Cardiac septum (tissue), 1 donor: ENCODE measurements at places on chromosomes 6 and 20. TPM values are rescaled to one million over a fixed set of nuclear protein-coding genes. Genes with fewer than 3 reads are reported as not detected.

DNA sequence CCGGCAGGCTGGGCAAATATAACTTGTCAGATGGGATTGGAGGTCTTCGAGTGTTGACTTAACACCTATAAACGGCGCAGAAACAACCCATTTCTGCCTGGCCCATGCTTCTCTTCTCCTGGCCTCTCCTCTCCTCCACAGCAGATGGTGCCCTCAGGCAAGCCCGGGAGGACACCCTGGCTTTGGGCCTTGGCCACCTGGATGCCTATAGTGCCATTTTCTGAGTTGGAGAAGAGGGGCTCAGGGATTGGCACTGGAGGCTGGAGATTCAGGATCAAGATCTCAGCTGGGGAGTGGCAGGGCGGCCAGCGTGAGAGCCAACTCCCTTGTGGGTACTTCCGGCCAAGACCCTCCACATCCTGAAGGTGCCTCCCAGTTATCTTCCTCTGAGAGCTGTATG is 211.9 kb upstream of the PMEPA1 start:
- no peak for DNase-seq

DNA sequence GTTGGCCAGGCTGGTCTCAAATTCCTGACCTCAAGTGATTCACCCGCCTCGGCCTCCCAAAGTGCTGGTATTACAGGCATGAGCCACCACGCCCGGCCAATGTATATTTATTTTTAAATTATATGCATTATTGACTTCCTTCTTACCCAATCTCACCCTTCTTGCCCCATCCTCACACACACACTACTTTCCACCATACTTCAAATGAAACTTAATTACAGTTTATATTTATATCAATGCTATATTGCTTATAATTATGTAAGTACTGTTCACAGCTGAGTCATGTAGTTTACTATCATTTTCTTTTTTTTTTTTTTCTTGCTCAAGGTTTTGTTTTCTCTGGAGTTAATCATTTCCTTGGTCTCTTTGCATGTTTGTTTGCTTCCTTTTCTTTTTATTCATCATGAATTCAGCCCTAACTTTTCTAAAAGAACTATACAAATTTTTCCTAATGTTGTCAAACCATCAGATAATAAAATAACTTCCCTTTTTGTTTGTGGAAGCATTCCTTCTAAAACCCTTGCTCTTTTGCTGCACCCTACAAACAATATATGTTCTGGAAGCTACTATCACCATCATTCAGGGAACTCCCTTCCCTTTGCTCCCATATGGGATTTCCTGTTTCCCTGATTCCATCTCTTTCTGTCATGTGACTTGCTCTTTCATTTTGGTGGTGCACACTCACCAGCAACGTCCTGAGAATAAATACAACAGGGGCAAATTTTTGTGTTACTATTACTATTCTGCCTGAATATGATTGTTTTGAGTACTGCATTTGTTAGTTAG is 201.7 kb upstream of the SASH1 start:
- no peak for DNase-seq

SIRPB1 gene
- total RNA-seq = 0.92 TPM

DNA sequence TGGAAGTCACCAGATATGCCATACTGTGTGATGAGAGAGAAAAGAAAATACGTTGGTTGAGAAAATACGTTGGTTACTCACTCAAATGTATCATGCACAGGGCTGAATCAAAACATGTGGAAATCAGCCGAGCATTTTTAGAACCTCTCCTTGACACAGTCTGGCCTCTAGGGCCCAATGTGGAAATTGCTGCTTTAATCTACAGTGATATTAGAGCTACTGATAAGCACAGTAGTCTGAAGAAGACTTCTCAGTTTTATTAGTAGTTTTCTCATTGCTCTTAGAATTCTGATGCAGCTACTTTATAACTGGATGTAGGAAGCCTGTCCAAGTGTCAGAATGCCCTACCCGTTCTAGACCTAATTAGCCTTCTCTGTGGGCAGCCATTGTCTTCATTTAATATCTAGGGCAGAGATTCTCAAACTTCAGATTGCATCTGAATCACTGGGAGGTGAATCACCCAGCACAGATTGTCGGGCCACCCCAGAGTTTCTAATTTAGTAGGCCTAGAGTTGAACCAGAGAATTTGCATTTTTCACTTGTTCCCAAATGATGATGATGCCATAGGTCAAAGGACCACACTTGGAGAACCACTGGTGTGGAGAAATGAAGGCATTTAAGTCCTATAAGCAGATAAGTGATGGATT is 229.1 kb downstream of the PLCB1 start:
- no peak for DNase-seq

DNA sequence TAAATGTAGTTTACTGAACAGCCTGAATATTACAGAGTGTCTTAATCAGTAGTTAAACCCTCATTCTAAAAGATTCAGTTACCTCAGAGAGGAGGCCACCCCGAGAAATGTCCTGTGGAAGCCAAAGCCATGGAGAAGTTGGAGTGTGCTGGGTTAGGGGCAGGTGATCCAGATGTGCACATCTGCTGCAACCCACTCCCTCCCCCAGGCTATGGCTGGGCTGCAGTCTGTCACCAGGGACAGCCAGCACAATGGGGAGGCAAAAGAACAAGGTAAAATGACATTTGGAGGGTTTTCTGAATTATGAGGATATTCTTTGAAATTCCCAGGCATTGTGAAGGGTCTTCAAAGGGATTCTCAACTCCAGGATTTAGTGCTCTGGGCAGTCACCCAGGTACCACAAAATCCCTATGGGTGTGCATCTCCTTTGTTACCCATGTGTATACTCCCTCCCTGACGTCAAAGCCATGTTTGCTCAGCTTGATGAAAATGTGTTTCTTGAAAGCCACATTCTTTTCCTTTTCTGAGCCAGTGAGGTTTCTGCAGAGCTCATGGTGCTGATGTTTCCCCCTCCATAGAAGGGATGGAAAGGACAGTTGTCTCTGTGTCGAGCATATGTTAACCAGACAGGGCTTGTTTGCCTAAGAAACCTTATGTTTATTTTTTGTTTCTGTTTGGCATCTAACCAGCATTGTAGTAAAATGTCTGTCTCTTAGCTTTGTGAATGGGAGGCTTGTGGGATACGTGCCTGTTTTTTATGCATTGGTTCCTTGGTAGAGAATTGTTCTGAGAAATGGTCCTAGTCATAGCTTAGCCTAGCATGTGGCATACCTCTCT is 212.3 kb upstream of the TBX18 start:
- DNase-seq = no peak

DNA sequence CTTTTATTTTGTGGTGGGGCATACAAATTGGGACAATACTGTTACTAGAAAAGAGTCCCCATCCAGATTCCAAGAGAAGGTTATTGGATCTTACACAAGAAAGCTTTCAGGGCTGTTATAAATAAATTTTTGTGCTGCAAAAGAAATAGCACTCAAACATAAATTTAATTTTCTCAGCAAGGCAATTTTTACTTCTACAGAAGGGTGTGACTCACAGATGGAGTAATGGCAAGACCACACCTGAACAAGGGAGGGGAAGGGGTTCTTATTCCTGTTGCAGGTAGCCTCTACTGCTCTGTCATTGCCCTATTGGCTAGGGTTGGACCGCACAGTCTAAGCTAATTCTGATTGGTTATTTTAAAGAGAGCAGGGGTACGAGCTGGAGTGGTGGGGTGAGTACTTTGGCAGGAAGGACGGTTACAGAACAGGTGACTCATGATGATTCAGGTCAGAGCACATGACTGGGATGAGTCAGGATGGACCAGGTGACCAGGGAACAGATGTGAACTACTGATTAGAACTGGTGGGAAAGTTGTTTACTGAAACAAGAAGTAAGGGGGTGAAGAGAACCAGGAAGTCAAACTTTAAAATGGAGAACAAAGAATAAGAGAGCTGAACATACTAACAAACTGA is 41.1 kb downstream of the CNR1 start:
- no peak for DNase-seq

- DNase-seq = no peak
Observed at GRCh38 chr20:37413023-37413334, 67.0 kb downstream of the SRC start.
